Endodermal cell (in vitro differentiated cells): ENCODE measurements at places on chromosomes 11 and 22. TPM values are rescaled to one million over a fixed set of nuclear protein-coding genes. Genes with fewer than 3 reads are reported as not detected.
A peak's percentile ranks its signal among the peaks of the same experiment; 100 is the strongest.

Gene GNAZ
- total RNA-seq: 12.1 and 16.7 TPM in 2 replicates

Gene TRIM6
- total RNA-seq: 21.6 to 27.5 TPM (median 26.1 TPM) in 3 replicates

Gene CLCF1
- total RNA-seq: 3.2 and 3.6 TPM in 2 replicates

Gene SLC22A6
- total RNA-seq: not detected in 2 replicates

Gene FBXO7
- 120 to 146 TPM (median 122 TPM) in 3 replicates for total RNA-seq

Gene ST14
- total RNA-seq: 21.7 and 25.1 TPM in 2 replicates

Gene SLC43A3
- total RNA-seq: 11.9 to 13.8 TPM (median 13.8 TPM) in 3 replicates

Gene OSBP2
- 11.1 and 13.2 TPM in 2 replicates for total RNA-seq

DNA sequence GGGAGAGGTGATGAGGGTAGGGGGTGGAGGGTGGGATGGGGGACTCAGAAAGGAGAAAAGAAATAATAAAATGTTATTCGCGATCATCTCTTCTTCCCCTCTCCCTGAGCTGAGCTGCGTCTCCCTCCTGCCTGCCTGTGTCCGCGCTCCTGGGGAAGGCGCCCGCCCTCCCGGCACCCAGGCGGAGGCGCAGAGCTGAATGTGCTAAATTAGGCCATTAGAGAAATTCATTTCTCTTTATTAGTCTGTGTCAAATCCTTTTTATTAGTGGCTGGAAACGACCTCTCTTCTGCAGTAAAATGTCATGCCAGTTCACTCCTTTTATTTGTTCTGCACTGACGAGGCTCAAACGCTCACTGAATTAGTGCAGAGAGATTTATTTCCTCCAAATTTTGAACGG, 116.1 kb downstream of the FEZ1 start:
- DNase-seq: no peak

DNA sequence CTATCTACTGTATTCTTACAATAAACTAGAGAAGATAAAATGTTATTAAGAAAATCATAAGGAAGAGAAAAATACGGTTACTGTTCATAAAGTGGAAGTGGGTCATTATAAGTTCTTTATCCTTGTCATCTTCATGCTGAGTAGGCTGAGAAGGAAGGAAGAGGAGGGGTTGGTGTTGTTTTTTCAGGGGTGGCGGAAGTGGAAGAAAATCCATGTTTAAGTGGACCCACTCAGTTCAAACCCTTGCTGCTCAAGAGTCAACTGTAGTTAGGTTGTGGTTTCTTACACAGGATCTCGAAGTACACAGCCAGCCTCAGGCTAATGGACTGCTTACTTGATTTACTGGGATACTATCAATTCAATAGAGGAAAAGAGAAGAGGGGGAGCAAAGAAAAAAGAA, 63.1 kb downstream of the PIWIL4 start:
- DNase-seq: no peak

DNA sequence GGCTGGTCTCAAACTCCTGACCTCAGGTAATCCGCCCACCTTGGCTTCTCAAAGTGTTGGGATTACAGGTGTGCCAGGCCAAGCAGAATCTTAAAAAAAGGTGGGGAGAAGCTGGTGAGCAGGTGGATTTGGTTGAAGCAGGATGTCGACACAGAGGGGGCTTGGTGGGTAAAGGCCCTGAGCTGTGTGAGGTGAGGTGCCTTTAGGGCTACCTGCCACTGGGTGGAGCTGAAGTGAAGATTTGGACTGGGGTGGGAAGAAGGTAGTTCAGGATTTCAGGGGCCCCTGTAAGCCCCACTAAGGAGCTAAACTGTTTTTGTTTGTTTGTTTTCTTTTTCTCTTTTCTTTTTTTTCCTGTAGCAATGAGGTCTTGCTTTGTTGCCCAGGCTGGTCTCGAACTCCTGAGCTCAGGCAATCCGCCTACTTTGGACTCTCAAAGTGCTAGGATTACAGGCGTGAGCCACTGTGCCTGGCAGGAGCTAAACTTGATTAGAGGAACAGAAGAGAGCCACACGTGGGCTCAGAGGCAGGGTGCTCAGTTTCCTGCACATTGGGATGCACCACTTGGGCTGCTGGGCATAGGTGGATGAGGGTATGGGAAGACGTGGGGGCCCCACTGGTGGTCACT, 6.0 kb downstream of the P2RX6 start:
- DNase-seq: peak; percentile 82

DNA sequence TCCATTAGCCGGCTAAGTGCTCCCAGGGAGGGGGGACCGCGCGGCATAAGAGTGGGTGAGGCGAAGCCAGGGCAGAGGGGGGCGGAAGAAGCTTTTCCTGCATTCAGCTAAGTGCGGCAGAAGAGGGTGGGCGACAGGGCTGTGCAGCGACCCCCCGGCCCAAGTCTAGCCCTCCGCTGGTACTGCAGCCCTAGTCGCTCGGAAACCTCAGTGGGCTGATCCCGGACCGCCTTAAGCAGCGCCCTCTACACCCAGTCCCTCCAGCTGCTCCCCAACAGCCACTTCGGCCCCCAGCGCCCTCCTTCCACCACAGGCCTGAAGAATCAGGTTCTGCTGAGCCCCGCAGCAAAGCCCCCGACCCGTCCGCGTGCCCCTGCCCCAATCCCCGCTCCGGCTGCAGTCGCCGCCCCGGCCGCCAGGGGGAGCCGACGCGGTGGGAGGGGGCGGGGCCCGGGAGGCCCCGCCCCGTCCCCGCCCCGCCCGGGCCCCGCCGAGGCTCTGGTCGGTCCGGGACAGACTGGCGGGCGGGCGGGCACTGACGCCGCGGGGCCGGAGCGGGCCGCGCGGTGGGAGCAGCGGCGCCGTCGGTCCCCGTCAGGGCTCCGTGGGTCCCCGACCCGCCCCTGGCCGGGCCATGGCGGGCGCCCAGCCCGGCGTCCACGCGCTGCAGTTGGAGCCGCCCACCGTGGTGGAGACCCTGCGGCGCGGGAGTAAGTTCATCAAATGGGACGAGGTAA, at the start of gene PLCB3:
Gene PLCB3 (plus strand): TSS at position 515 of the 737 bp plus-strand sequence. CDS start 120 bp downstream, at position 635.
- peak; percentile 91 for DNase-seq

DNA sequence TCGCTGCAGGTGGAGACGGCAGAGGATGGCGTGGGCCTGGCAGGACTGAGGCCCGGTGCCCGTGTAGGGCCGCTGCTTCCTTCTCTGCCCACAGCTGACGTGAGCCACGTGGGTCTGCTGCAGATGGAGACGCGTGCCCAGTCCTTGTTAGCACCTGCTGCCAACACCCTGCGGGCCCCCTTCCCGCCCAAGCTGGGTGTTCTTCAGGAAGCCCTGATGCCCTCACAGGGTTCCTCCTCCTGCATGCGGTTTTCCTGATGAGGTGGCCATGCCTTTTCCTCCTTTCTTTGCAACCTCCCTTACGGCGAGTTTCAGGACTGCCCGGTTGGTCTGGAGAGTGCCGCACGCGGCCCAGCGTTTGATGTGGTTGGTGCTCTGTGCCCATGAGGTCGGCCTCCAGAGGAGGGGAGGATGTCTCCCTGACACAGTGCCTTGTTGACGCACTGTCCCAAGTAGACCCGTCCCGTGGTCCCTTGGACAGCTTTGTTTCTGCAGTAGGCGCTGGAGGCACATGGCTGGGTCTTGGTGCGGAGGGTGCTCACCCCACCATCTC, 44.7 kb downstream of the AP2A2 start:
- DNase-seq: no peak

DNA sequence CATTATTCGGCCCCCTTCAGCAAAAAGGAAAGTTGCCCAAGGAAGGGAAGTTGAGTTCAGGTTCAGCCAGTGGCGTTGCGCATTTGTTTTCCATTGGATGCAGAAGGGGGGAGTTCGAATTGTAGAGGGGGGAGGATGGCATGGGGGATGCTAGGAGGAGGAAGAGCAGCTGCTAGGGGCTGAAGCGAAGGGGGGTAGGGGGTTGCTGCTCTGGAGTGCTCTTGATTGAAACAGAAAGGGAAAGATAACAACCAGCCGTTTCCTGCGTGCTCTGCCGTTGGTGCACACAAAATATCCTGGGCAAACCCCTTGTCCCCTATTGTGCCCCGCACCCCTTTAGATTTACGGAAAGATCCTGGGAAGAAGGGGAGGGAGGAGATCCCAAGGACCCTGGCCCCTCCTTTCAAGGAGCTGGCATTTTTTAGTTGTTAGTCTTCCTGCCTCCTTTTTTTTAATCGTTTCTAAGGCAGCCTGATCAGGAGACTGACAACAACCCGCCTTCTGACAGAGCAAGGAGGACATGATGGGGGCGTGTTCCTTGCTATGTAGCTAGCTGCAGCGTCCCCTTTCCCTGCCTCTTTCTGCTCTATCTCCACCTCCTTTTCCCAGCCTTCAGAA, 2.1 kb downstream of the KMT2A start:
- DNase-seq: peak; percentile 81

- peak; percentile 72 for DNase-seq
These were observed 55.2 kb upstream of the SYT13 start for GRCh38 chr11:45341372-45341771.

- no peak for DNase-seq
These were observed 660.1 kb upstream of the CCDC179 start for GRCh38 chr11:23520226-23520960.

GRCh38 chr11:126518972-126519690, 163.6 kb downstream of the ST3GAL4 start:
- DNase-seq: no peak

DNA sequence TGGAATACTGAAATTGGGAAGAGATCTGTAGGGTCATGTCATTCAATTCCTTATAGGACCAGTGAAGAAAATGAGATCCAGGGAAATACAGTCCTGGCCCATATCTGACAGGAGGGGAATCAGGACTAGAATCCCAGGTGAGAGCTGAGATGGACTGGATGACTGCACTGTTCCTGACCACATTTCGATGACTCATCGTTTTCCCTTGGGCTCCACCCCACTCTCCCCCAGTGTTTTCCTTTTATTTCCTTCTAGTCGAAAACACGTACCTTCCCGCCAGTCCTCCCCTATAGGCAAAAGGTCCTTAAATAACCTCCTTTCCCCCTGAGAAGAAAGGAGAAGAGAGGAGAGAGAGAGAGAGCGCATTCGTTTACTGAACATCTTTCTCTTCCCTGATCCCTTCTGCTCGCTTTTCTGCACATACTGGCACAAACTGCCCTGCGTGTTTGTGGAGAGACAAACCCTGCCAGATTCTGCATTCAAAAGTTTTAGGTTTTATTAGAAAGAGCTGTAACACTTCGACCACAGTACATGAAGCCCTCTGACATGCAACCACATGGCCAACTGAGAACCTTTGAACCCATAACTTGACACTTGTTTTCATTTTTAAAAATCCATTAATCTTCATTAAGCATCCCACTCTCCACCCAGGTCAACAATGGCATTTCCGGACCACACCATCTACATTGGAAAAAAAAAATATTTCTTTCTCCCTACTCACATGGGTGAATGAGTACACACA, 565.7 kb downstream of the METTL15 start:
- no peak for DNase-seq

GRCh38 chr11:118260353-118260752, 3.7 kb downstream of the MPZL2 start:
- DNase-seq: no peak

GRCh38 chr22:28477556-28477955, 202.1 kb downstream of the TTC28 start:
- no peak for DNase-seq

DNA sequence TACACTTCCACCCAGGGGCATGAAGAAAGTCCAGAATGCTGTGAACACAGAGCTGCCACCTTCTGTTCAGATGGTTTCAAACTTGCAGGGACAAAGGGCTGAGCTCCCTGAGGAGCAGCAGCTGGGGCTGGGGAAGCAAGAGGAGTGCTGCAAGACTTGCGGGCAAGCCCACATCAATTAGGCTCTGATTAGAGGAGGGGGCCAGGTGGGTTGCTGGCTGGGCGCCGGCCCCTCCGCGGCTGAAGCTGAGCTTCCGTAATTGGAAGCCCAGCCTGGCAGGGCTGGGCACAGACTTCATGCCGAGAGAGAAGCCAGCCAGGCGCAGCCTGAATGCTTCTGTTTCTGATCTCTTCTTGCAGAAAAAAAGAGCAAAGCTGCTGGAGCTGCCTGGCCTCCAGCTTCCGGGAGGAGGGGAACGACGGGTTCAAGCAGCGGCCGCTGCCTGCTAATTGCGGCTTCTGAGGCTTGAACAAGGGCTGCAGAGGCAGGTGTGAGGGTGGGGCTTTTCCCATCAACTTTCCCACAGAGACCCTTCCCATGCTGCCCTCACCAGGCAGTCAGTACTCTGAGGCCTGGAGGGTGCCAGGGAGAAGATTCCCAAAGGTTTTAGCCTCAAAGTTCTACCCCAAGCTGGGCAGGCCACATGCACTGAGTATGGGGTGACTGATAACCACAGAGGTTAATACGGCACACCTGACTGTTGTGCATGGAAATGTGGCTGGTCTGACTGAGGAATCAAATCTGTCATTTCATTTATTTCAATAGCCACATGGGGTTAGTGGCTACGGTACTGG, 91.1 kb upstream of the LMO1 start:
- peak; percentile 64 for DNase-seq

DNA sequence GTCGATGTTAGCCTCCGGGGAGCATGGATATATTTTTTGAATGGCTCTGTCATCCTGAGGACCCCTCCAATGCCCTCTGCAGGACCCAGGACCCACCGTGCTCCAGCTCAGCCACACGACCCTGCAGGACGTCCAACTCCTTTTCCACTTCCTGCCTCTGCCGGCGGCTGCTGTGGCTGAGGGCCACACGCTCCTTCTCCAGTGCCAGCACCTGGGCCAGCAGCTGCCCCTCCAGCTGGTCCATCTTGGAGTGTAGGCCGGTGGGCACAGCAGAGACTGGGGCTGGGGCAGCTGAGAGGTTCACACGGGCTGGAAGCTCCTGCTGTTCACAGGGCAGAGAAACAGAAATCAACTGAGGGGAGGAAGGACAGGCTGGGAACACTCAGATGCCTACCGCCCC, 15.6 kb downstream of the NPTXR start:
- DNase-seq: no peak

DNA sequence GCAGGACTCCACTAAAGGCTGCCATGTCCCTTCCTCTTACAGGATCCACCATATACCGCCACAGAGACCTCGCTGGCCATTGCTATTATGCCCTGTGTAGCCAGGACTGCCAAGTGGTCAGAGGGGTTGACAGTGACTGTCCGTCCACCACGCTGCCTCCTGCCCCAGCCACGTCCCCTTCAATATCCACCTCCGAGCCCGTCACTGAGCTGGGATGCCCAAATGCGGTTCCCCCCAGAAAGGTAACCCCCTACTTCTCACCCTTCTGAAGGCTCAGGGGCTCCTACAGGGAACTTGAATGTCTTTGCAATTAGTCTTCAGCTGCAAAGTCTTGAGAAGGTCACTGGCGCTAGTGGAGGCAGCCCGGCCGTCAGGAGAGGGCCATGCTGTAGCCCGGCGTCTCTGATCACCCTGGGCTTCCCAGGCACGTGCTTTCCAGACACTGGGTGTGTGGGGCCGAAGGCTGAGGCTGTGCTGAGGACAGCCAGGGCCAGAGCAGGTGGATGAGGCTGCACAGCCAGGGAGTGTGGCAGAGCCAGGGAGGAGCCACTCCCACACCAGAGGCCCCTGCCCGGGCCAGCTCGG, 30.0 kb upstream of the MUC5B start:
- DNase-seq: peak; percentile 23

- no peak for DNase-seq
These were observed at the start of gene AASDHPPT for GRCh38 chr11:106077609-106078455. TSS of gene AASDHPPT (plus strand) at chr11:106077662. CDS start at chr11:106077711, 49 bp downstream.
